ENCODE measurements at places on chromosomes 2 and 18.
A peak's percentile ranks its signal among the peaks of the same experiment; 100 is the strongest.

DNA sequence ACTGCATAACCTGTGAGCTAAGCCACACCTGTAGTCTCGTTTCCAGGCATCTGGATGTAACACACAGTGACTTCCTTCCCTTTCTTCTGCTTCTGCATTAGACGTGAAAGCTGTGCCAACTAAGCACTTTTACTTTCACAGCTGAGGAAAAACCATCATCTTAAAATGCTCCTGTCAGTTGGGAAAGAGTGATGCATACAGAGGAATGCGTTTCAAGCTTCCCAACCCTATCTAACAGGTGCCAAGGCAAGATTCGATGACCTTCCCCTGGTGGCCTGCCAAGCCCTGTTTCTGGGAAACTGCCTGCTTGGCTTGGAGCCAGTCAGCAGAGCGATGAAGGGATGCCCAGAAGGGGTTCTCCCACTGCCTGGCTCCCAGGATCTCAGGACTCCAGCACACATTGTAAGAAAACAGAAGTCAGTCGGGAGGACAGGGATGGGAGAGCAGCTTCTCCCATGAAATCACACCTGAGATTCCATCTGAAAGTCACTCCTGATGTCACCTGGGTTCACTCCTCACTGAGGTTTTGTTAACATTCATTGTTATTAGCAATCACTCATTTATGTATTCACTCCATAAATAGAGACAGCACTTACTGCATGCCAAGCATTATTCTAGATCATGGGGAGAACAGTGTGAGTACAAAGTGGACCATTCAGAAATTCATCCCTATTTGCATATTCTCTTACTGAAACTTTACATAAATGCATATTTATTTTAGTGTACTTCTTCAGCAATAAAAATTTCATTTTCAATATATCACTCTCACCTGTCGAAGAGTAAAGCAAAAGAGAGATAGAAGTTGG is 64.1 kb downstream of the DTNA start:
- DNase-seq = peak; percentile 57

DNA sequence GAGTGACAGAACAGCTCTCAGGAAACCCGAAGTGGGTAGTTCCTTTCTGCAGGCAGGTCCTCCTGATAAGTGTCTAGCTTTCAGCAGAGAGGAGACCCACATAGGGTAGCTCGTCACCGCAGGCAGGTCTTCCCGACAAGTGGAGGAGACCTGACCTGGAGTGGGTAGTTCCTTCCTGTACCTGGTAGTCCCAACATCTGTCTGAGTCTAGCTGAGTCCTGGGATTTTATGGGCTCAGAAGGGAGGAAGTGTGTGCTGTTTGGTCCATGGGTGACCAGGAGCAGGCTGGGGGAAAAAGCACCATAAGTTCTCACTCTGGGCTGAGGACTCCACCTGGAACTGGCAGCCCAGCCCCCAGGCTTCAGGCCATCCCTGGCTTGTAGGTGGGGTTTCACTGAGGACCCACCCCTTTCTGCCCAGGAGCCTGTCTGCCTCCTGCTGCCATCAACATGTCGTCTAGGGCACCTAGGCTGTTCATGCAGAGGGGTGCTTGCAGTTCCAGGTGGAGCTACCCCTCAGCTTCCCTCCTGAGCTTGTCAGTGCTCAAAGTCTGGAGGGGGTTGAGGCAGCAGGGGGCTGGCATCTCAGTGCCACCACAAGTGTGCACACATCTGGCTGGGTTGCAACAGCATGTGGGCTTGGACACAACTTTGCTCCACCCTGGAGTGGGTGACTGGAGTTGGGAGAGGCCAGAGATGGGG is 9.4 kb downstream of the DYSF start:
- DNase-seq = no peak

DNA sequence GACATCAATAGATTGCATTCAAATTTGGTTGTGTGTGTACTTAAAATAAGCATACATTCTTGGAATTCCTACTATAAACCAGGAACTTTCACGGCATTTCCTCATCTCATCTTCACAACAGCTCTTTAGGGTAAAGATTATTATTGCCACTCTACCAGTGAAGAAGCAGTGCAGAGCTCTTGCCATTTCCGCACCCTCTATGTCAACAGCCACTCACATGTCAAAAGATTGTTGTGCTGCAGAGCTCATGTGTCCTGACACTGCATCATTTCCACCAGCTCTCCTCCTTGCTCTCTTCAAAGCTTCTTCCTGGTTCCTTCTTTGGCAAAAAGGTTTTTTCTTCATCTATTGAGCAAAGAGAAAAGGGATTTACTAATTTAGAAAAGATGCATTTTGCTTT is 26.5 kb upstream of the L3MBTL4 start:
- no peak for DNase-seq

- no peak for DNase-seq
These were observed 75.3 kb downstream of the HRH4 start for GRCh38 chr18:24535527-24536295.

DNA sequence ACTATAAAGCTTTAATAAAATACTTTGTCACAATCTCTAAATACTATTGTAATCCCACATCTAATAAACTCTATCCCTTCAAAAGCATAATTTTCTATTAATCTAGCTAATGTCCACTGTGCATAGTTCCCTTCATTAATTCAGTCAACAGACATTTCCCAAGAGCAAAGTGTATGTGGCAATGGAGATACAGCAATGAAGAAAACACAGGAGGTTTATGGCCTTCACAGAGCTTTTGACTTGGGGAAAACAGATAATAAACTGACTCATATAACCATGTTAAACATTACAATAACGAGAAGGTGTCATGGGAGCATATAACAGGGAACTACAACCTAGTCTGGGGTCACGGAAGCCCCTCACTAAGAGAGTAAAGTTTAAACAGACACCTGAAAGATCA is 86.3 kb downstream of the SPIRE1 start:
- no peak for DNase-seq

DNA sequence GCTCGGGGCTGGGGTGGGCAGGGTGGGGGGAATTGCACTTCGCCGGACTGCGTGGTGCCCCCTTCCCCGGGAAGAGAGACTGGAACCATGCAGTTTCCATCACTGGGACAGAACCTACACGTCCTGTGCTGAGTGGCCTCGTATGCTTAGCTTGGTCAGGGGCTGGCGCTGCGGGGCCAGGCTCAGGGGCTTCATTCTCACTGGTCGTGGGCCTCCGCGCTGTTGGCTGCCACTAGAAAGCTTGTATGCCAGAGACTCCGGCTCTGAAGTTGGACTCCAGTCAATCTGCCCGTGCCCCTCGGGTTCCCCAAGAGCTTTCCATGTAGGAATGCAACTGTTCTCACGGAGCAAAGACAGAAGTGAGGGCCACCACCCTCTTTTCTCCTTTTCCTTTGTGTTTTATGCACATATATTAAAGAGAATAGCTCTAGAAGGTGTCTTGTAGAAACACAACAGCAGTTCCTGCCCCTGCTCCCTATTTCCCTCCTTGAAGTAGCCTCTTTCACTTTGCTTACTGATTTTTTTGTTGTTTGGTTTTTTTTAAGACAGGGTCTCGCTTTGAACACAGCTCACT is 64.0 kb upstream of the YWHAQ start:
- DNase-seq = no peak

GRCh38 chr2:149552226-149552625 is 35.3 kb downstream of the MMADHC start:
- no peak for DNase-seq

DNA sequence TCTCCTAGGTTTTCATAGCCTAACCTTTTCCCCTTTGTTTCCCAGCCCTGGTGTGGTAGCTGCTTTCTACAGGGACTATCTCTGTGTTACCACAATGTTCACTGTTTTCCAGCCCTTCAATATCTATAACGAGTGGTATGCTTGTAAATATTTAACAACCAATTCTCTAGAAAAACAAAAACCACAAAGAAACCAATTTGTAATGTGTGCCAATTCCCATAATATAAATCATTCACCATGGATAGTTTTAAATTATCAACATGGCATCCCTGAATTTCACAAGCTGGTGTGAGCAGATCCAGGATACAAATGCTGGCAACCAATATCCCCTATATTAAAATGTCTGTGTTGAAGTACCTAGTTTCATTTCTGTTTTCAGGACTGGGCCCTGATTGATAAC is 207.5 kb upstream of the FBXO11 start:
- no peak for DNase-seq

DNA sequence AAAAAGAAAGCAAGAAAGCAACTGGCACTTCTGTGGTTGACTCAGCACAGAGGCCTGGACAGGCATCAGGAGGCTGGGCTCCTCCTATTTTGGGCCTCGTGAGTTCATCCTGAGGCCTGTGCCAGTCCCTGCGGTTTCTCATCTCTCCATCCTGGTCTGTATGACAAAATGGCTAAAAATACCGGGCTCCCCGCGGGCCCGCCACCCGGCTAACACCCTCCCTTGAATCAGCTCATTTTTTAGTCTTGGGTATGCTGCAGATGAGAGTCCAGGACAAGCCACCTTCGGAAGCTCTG is 62.3 kb upstream of the YWHAQ start:
- DNase-seq = peak; percentile 85

DNA sequence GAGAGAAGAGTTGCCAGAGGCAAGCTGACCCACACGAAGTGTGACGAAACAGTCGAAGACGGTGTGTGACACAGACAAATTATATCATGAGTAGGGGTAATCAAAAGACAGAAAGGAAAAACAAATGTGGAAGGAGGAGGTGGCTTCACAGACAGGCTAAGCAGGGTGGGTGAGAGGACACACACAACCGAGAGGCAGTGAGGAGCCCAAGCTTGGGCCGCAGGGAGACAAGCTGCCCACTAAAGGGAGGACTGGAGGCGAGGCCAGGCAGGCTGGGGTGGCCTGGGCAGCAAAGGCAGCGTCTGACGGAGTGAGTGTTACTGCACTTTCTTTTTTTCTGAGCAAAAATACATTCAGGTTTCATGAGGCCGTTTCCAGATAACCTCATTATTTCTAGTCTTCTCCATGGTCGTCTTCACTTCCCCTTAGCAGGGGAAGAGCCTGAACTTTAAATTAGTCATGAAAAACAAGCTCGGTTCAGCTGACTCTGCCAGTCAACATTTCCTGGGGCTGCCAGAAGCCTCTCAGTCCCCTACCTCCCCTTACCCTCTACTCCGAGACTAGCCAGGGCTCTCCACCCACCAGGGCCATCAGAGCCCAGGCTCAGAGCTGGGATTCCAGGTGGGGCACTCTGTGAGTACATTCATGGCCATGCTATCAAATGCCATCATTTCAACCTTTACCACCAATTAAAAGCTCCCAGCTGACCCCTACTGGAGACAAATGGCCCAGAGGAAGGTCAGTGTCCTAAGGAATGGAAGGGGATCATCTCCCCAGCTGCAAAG is 13.8 kb upstream of the ZFP36L2 start:
- DNase-seq = no peak

- DNase-seq = peak; percentile 4
These were observed 234.9 kb downstream of the FHOD3 start for GRCh38 chr18:36532394-36532793.

DNA sequence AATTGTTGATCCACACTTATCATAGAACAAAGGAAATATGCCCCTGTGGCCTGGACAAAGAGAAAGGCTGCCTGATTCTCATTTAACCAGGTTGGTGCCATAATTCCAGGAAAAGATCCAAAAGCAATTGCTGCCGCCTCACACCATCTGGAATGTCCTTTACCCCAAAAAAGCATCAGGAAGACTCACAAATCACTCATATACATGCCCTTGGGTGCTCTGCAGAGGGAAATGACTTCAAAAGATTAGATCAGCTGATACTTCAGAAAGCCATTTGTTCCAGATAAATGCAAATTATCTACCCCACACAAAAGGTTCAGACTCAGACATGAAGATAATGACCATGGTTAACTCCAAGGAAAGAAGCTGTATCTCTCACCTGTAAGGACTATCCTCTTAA is 285.8 kb downstream of the C1D start:
- no peak for DNase-seq

DNA sequence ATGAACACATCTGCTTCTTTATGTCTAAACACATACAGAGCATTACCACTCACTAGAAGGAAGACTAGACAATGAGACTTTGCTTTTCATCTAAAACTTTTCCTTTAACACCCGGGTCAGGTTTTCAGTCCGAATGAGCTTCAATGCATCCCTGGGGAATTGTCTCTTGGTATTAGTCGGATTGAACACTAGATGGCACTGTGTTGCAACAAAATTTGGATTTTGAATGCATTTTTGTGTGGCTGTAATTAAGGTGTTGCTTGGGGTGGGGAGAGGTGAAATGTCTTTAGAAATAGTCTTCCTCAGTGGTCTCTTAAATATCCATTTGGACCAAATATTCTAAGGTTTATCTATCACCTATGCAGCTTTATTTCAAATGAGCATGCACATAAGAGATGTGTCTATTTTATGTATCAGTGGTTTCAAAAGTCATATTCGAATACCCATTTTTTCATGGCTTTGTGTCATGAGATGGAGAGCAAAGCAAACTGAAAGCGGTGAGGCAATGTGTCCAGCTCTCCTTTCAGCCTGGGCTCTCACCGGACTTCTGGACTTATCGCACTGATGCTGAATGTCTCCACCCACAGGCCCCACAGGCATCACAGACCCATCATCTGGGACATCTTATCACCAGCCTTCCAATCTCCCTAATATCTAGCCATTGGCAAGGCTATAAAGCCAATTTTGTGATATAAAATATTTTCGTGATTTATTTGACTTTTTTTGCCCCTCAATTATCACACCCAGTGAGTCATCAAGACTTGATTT is 510.3 kb downstream of the RNF144A start:
- DNase-seq = peak; percentile 20

GRCh38 chr2:38862476-38862875 is 13.3 kb downstream of the DHX57 start:
- DNase-seq = no peak

GRCh38 chr2:128577141-128577930 is 258.7 kb upstream of the HS6ST1 start:
- no peak for DNase-seq

- DNase-seq = no peak
These were observed 99.0 kb upstream of the COPS8 start for GRCh38 chr2:236986524-236987330.

GRCh38 chr2:60505240-60505879 is 48.1 kb downstream of the BCL11A start:
- no peak for DNase-seq

GRCh38 chr2:54673501-54673998 is 49.9 kb upstream of the EML6 start:
- peak; percentile 62 for DNase-seq

GRCh38 chr2:12334412-12334966 is 382.2 kb upstream of the TRIB2 start:
- DNase-seq = no peak
